Gastrocnemius medialis (tissue), 4 donors: ENCODE measurements at places on chromosomes 3 and 15.
A peak's percentile ranks its signal among the peaks of the same experiment; 100 is the strongest.

DNA sequence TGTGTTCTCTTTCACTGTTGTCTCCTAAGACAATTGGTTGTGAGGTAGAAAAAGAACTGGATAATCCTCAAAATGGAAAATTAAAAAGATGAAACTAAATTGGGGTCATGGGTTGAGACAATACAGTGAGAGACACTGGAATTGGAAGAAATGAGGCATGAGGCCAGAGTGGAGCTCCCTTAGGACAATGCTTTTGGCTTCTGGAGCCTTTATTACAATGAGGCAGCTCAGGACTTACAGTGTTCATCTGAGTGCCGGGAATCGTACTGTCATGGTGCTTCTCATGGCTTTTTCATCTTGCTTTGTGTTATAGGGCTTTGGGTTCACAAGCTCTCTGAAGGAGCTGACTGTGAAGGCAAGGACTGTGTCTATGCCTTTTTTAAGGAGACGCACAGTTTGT is 293.5 kb downstream of the SOX2 start:
- no peak for DNase-seq

- DNase-seq, result no peak
Measured at GRCh38 chr3:13884851-13885703, 5.2 kb upstream of the WNT7A start.

GRCh38 chr15:37015035-37015434 is 85.3 kb downstream of the MEIS2 start:
- no peak for DNase-seq

DNA sequence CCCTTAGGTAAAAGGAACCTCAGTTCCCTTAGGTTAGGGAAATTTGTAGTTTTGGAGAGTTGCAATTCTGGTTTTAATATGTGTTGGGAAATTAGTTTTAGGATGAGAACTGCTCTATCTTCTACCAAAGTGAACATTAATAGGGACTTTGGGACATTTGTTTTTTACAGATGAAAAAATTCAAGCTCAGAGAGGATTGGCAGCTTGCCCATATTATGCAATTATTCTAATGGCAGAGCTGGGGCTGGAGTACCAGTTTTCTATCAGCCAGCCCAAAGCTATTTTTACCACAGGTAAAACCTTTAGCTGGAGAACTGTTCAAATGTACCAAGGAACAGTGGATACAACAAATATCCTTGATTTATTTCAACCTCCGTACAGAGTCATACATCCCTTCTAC is 127.0 kb downstream of the CPNE4 start:
- DNase-seq, result no peak

DNA sequence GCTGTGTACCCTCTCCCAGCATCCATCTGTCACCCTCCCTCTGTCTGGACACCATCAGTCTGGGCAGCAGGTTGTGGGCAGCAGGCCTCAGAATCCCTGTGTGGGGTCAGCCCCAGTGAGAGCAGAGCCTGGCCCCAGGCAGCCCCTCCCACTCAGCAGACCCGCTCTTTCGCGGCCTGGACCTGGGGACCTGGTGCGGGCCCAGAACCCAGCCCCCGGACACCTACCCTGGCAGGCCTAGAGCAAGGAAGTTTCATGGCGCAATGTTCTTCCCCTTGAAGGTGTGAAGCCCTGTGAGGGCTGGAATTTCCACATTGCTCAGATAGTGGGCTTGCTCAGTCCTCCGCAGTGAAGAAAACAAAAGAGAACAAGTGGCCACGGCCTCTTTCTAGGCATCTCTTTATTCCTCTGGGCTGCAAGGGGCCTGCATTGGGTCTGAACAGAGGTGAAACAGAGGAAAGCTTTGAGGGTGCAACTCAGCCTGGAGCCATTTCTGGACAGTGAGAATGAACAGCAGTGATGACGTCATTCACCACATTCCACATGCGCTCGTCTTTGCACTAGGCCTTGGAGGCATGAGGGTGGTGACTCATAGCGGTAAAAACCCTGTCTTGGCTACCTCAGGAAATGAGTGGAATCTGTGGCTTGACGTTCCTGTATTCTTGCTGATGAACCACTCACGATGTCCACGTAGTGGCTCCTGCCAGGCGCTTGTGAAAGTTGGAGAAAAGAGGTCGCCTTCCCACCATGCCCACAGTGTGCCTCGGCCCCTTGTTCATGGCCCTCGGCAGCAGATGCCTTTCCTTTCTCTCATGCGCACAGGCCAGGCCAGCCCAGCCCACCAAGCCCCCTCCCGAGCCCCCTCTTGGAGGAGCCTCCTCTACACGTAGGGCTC is 66.1 kb downstream of the SLC30A4 start:
- DNase-seq, result peak; percentile 28

GRCh38 chr15:74642348-74642733 is 26.7 kb downstream of the CLK3 start:
- DNase-seq, result no peak

DNA sequence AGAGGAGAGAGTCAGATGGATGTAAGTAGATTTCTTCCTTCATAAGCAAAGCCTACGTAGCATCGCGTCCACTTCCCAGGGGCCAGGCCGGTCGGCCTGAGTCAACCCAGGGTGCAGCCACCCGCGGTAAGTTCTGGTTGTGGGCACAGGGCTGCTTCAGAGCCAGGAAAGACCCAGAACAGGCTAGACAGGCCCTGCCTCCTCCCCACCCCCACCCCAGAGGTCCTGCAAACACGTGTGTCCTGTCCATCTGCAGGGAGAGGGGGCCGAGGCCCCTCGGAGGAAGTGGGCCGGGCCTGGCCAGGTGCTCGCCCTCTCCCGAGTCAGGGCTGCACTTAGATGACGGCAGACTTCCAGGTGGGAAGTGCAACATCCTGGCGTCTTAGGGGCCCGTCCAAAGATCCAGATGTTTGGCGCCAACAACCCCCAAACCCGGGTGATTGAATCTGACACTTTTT is 100.8 kb upstream of the ALDH1A3 start:
- no peak for DNase-seq

DNA sequence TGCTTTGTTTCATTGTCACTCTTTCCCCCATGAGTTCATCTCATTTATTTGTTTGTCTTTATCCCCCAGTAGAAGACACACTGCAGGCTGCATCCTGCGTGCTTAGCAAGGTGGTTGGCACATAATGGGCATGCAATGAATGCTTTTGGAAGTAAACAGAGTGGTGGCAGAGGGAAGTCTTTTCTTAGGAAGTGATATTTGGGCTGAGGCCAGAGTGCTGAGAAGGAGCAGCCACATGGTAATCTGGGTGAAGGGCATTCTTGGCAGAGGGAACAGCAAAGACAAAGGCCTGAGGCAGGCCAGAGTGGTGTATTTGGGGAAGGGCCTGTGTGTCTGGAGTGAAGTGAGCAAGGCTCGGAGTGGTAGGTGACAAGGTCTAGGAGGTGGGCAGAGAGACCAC is 17.7 kb upstream of the ADAMTS7 start:
- DNase-seq, result no peak

- no peak for DNase-seq
Measured at GRCh38 chr15:64249883-64250575, 87.2 kb upstream of the PPIB start.

- no peak for DNase-seq
Measured at GRCh38 chr15:78197632-78198031, 36.7 kb downstream of the ACSBG1 start.

GRCh38 chr3:69613286-69613685 is 126.0 kb upstream of the MITF start:
- DNase-seq, result no peak

DNA sequence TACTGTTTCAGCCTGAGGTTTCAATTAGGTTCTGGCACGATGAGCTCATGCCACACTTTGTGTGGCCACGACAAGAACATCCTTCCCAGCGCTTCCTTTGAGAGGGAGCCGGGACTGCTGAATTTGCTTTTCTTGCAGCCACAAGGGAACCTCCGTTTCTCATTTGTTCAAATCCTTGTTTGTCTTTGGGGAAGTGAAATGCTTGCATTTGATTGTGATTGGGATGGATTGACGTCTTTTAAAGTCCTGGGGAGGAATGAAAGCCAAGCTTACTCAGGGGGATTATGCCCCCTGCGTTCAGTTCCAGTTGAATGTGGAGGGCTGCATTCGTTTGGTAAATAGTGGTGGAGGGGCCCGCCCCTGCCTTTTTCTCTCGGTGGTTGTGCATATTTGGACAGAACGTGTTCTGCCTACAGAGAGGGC is 277.6 kb downstream of the THSD4 start:
- DNase-seq, result no peak

- no peak for DNase-seq
Measured at GRCh38 chr3:24254649-24255048, 240.0 kb downstream of the THRB start.

GRCh38 chr3:124952282-124952855 is 17.8 kb upstream of the MUC13 start:
- no peak for DNase-seq

GRCh38 chr3:102532901-102533300 is 98.1 kb downstream of the ZPLD1 start:
- no peak for DNase-seq

GRCh38 chr3:165830746-165831145 is 6.5 kb downstream of the BCHE start:
- no peak for DNase-seq
